ENCODE measurements at places on chromosomes 13 and 19.

GRCh38 chr13:65074248-65074647, 2155.9 kb downstream of the PCDH9 start:
- DNase-seq = no peak

DNA sequence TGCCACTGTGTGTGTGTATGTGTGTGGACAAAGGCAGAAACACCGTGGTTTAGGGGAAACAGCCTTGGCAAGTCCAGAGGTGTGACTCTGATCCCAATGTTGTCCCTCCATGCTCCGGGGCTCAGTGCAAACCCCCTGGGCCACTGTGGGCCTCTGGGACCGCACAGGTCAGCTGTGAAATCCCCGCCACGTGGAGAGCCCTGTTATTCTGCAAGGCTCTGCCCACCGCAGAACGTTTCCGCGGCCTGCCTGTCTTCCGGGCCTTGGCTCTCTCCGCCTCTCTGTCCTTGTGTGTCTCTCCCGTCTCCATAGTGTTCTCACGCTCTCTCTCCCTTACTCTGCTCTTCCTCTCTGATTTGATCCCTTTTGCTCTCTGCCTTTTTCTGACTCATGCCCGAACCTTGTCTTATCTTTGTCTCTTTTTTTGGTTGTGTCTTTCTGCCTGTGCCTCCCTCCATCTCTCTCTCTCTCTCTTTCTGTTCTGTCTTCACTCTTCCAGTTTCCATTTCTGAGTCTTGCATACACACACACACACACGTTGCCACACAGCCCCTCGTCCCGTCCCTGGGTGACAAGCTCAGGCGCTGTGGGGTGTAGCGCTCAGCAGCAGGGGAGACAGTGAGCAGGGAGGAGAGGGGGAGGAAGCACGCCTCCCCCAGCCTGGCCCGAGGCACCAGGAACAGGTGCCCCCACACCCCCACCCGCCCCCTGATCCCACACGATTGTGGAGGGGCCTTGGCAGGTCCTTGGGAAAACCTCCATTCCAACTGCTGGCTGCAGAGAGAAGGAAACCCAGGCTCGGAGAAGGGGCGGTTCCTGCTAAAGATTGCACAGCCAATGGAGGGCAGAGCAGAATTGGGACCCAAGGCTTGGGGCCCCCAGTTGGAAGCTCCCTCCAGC, 3.0 kb downstream of the TTYH1 start:
- no peak for DNase-seq

- DNase-seq = no peak
These were observed 9.1 kb upstream of the SERTAD3 start for GRCh38 chr19:40453151-40453735.

DNA sequence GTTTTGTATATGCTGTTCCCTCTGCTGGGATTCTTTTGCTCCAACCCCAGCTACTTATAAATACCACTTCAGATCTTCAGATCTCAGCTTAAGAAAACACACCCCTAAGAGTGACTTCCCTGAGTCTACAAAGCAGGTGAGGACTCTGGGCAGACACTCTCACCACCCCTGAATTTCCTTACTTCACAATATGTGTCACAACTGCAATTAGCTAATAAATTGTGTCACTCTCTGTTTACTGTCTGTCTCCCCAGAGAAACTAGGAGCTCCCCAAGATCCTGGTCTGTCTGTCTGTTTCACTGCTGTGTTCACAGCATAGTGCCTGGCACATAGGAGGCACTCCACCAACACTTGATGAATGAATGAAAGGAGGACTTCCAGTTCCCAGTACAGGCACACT, 14.4 kb downstream of the CEBPA start:
- DNase-seq = no peak

DNA sequence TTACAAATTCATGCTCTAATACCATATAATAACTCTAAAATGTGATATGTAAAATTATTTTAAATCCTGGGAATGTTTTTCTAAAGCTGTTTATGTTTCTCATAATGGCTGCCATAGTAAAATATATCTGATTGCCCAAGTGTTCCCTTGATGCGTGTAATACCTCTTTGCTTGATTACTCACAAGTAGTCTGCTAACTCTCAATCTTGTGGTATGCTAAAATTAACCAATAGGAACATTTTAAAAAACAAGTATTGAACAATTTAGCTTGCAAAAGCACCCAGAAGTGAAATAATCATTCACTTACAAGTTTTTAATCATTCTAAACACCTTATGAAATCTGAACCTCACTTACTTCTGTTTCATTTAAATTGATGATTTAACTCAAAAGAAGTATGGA, 386.0 kb upstream of the ATXN8OS start:
- no peak for DNase-seq

GRCh38 chr13:70311191-70311590, 202.9 kb upstream of the KLHL1 start:
- DNase-seq = no peak

DNA sequence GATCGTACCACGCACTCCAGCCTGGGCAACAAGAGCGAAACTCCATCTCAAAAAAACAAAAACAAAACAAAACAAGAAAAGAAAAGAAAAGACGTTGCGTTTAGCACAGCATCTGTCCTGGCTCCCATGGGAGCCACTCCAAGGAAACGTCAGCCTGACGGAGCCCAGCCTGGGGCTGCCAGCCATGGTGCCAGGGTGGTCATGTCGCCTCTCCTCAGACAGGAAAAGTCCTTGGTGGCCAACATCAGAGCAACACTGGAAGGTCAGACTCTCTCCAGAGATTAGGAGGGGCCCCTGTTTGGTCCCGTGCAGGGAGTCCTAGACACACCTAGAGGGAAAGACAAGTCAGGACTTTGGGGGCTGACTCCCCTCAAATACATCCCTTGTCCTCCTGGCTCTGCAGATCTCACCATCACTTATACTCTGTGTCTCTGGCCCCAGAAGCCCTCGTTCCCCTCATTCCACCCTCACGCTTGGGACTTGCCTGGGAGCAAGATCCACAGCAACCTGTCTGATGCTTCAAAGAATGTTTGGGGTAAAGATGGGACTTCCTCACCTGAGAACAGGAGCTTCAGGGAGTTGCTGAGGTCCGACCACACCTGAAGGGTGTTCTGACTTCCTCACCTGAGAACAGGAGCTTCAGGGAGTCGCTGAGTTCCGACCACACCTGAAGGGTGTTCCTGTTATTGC, 9.3 kb downstream of the LILRA4 start:
- no peak for DNase-seq

GRCh38 chr13:49057176-49057575, 81.5 kb downstream of the FNDC3A start:
- no peak for DNase-seq

DNA sequence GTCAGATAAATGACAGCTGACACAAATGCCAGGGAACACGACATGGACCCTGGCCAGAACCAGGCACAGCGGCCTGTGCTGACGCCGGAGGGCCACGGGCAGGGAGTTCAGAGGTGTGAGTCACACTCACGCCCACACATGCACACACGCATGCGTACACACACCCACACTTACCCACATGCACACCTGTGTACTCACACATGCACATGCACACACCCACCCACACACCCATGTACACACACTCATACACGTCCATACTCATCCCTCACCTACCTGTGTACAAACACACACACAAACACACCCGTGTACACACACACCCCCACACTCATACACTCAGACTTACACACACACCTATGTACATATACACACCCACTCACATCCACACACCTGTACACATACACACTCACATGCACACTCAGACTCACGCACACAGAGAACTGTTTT, 40.4 kb downstream of the MLLT1 start:
- no peak for DNase-seq

DNA sequence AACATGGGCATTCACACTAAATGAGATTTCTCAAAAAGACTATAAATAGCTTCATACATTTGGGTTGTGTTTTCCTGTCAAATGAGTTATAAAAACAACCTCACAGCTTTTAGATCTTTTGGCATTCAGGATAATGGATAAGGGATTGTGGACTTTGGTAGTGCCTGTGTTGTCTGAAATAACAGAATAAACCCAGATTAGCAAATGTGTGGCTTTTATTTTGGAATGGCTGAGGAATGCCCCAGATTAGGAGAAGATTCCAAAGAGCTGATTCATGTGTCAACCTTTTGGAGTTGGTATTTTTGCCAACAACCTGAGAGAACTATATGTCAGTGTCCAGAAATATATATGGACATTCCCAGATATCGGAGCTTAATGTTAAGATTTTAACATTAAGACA, 164.7 kb downstream of the MTUS2 start:
- DNase-seq = no peak

DNA sequence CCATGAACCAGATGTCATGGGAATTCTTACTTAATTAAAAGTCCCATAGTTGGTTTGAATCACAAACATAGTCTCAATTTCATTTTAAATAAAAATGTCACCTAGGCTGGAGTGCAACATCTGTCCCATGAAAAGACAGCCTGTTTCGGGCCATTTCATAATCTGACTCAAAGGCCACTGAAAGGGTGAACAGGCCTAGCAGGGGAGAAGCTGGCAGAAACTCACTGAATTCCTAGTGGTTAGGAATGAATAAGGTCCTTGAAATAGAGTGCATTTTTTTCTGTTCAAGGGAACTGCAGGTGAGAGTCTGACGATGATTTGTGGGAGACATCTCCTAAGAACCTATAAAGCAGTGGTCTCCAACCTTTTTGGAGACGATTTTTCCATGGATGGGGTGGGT, 44.0 kb upstream of the PCCA start:
- no peak for DNase-seq

DNA sequence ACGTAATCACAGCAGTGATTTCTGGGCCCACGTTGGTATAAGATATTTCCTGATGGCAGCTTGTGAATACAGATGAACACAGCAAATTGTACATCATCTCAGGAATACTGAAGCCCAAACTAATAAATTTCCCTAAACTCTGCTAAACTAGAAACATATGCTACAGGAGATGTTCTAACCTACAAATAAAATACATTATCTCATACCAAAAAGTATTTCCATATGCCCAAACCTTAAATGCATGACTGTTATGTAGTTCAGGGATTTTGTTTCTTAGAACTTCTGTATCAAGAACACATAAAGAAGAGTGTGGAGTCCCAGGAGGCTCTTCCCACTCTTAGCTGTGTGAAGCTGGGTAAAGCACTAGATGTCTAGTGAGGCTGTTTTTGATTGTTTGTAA, 138.4 kb downstream of the RFC3 start:
- no peak for DNase-seq

- no peak for DNase-seq
These were observed 6.7 kb downstream of the FCGBP start for GRCh38 chr19:39927524-39928356.

GRCh38 chr13:76828316-76828741, 57.9 kb downstream of the KCTD12 start:
- DNase-seq = no peak

GRCh38 chr13:46567671-46568070, 14.7 kb downstream of the LRCH1 start:
- no peak for DNase-seq

DNA sequence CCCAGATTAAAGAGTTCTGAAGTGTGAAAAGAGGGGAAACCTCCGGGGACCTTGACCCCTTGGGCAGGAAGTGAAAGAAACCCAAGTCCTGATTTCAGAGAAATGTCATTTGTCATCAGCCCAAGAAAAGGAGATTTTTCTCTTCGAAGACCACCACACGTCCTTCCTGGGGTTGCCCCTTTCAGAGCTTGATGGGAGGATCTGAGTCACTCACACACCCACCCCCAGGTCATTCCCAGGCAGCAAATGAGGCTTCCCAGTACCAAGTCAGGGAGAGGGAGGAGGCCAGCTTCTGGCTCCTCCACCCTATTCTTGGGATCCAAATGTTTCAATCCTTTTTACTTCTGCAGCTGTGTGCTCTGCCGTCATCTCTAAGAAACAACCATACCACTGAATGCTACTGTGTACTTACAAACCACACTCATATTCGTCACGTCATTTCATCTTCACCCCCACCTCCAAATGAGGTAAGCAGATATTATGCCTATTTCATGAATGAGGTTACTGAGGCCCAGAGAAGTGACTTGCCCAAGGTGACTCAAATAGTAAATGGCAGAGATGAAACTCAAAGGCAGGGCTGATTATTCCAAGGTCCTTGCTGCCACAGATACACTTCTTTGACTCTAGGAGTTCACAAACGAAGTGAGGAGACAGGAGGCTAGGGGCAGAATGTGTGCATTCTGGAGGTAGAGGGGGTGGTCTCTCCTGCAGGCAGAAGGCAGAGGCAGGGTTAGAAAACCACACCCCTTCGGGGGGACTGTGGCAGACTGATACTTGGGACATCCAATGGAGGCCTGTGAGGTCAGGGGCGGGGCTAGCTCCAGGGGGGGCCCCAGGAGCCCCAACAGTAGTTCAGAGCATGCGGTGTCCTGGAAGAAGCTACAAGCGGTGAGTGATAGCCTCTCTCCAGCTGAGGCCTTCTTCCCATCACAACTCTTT, 5.0 kb upstream of the KMT2B start:
- no peak for DNase-seq

DNA sequence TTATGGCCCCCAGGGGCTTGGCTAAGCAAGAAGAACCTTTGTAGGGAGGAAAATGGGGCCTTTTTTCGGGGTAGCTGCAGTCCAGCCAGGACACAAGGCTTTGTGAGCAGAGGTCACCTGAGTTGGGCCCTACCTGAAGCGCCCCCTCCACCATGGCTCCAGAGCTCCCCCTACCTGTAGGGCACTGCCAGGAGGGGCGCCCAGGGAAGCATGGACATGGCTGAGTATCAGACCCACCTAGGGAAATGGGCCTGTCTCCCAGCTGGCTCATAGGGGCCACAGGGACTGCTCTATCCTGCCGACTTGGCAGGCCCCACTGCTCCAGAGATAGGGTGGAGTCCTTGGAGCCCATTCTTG, 9.0 kb upstream of the CEBPA start:
- DNase-seq = no peak

GRCh38 chr13:42924344-42924743, 67.7 kb downstream of the EPSTI1 start:
- DNase-seq = no peak

DNA sequence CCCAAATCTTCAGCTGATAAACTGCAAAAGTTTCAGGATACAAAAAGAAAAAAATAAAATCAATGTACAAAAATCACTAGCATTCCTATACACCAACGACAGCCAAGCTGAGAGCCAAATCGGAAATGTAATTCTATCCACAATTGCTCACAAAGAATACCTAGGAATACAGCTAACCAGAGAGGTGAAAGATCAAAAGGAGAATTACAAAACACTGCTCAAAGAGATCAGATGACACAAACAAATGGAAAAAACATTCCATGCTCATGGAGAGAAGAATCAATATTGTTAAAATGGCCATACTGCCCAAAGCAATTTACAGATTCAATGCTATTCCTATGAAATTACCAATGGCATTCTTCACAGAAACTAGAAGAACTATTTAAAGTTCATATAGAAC, 29.5 kb downstream of the NLRP11 start:
- DNase-seq = no peak

DNA sequence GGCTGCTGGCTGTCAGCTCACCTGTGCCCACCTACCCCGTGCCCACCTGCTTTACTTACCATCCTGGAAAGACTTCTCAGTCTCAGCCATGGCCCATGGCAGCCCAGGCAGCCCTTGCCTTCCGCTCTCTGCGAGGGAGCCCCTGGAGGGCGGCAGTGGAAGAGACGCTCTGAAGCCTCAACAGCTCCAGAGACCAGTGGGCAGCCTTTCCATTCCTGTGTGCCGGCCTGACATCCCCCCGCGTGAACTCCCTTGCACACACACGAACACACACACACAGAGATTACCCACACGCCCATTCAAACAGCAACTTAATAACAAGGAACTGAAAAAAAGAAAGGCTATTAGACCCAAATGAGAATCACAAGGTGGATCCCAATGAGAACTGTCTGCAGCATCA, 14.2 kb upstream of the RASA3 start:
- no peak for DNase-seq
